ENCODE measurements at places on chromosomes 16 and 17.
A peak's percentile ranks its signal among the peaks of the same experiment; 100 is the strongest.

GRCh38 chr17:81834831-81835267 lies at the start of gene PPP1R27:
Gene PPP1R27, minus strand, starts transcription at chr17:81835050. Its CDS starts 97 bp downstream, at chr17:81834953.
- DNase-seq = no peak

- DNase-seq = peak; percentile 35
Measured at GRCh38 chr16:31409433-31409832, 16.3 kb downstream of the ITGAD start.

- no peak for DNase-seq
Measured at GRCh38 chr17:16929035-16929680, 42.8 kb downstream of the TNFRSF13B start.

DNA sequence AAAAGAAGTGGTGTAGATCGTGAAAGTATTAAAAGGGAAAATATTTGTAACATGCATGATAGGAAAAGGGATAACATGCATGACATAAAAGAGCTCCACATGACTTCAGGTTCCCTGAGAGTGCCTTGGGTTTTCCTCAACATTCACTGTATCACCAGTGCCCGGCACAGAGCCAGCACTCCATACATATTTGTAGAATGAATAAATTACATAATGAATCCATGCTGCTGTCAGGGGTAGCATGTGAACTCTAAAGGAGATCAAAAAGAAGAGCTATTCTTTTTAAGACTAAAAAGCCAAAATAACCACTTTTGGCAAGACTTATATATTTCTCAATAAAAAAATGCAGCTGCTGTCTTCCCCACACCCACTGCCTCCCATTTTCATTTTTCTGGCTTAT lies 2.7 kb upstream of the ZNF594 start:
- DNase-seq = peak; percentile 31

DNA sequence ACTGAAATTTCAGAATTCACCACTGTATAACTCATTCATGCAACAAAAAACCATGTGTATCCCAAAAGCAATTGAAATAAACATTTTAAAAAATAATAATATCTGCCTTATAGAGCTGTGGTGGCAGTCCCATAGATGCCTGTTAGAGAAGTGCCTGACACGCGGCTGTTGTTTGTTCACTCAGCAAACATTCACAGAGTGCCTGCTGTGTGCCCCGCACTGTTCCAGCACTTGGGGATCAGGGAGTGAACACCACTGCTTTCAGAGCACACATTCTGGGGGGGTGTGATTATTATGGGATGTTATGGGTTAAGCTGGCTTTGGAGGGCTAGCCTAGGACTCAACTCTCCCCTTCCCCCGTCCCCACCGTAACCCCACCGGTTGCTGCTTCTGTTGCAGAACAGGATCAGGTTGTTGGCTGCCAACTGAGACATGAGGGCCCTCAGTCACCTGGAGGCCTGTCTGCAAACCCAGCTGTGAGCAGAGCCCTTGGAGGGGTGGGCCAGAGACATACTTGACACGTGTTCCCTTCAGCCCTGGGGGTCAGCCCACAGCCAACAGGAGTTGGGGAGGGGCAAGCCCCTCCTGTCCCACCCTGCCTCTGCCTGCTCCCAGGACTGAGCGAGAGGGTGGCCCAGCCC lies 103.3 kb upstream of the CIBAR2 start:
- no peak for DNase-seq

GRCh38 chr17:67171560-67171959 lies 73.4 kb downstream of the HELZ start:
- no peak for DNase-seq

GRCh38 chr17:57514614-57515013 lies 230.5 kb downstream of the CCDC182 start:
- no peak for DNase-seq

GRCh38 chr17:50181591-50182560 lies 16.1 kb downstream of the SGCA start:
- DNase-seq = no peak

DNA sequence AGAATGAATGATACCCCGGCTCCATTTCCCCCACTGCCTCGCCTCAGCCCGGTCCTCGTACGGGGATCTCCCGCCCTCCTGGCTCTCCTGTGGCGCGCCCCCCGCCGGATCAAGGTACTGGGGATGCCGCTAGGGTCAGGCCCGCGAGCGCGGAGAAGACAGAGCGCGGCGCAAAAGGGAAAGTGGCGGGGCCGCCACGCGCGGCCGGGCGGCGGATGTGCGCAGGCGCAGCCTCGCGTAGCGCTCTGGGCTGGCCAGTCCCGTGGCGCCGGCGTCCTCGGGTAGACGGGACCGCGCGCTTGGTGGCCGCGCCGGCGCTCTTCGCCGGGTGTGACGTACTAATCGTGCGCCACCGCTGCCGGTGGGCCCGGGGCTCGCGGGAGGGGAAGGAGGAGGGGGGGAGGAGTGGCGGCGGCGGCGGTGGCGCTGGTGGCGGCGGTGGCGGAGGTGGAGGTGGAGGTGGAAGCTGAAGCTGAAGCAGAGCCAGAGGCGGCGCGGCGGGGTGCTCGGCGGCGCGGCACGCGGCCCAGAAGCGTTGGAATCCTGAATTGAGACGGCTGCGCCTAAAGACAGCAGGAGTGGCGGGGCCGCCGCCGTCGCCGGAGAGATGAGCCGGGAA lies at the start of gene SENP3:
SENP3 (plus strand) TSS at position 331 of the 619 bp plus-strand sequence. CDS start 1,158 bp downstream, outside the sequence.
- peak; percentile 87 for DNase-seq

DNA sequence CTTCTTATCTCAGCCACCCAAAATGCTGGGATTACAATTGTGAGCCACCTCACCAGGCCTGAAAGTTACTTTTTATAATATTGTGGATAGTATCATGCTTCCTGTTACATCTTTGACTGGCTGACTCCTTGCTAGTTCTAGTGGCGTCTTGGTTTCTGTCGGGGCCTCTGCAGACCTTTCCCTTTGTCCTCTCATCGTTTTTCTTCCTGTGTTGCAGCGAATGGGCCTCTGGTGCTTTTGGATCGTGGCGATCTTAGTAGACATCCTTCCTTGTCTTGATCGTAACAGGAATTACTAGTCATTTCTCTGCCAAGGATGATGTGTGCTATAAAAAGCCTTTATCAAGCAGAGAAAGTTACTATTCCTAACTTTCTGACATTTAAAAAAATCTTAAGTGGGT lies 20.8 kb downstream of the ASPSCR1 start:
- no peak for DNase-seq

DNA sequence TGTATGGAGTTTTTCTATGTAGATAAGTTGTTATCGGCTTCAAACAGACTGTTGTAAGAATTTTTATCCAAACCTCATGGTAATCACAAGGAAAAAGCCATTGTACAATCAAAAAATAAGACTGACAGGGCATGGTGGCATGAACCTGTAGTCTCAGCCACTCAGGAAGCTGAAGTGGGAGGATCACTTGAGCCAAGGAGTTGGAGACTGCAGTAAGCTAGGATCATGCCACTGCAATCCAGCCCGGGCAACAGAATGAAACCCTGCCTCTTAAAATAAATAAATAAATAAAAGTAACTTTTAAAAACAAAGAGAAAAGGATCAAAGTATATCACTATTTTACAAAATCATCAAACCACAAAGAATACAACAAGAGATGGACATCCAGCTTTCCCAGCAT lies 14.4 kb downstream of the OR1A1 start:
- DNase-seq = no peak

DNA sequence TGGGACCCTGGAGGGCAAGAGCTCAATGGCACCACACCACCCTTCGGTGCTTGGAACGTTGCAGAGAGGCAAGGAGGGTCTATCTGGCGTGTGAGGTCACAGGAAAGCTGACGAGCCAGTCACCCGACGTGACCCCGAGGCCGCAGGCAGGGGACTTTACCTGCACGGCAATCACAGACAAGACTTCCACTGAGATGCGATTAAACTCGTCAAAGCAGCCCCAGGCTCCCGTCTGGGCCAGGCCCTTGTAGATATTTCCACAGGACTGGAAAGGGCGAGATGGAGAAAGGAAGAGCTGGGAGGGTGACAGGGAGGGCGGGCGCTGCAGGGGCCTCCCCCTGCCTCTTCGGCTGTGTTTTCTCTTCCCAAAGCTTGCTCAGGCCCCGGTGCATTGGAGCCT lies 78.3 kb downstream of the DNAH17 start:
- DNase-seq = no peak

DNA sequence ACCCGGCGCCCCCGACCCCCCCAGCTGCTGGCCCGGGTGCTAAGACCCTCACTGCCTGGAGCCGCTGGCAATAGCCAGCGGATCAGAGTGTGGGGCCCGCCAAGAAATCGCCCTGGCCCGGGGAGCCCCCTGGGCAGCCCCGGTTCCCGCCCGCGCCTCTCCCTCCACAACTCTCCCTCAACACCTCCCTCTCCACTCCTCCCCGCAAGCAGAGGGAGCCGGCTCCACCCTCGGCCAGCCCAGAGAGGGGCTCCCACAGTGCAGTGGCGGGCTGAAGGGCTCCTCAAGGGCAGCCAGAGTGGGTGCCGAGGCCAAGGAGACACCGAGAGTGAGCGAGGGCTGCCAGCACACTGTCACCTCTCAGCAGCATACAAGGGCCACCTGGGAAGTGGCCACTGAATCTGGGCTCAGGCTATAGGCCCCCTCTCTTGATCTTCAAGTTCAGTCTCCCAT lies 385.5 kb downstream of the SEC14L1 start:
- DNase-seq = no peak

DNA sequence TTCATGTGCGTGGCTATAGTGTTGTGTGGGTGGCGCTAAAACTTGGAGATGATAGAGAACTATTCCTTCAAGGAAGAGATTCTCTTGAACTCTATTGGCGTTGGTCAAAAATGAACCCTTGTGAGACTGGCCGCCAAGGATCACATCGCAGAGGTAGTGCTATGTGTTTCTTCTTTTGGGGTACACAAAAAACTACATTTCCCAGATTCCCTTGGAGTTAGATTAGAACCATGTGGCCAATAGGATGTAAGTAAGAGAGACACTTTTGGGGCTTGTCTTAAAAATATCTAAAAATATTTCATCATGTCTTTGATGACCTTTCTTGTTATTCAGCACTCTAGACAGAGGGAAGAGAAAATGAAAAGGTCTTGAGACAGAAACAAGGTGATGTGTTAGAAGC lies 25.4 kb upstream of the DYNLRB2 start:
- no peak for DNase-seq

DNA sequence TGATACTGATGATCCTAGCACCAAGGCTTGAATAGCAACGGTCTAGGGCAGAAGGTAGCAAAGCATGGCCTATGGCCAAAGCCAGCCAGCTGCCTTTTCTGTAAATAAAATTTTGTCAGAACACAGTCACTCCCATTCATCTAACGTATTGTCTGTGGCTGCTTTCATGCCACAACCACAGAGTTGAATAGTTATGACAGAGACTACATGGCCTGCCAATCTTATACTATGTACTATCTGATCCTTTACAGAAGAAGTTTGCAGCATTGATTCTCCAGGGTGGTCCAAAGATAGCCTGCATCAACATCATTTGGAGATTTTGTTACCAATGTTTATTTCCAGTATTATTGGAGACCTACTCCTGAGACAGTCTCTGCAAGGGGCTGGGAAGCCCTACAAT lies 19.9 kb upstream of the MMD start:
- no peak for DNase-seq

DNA sequence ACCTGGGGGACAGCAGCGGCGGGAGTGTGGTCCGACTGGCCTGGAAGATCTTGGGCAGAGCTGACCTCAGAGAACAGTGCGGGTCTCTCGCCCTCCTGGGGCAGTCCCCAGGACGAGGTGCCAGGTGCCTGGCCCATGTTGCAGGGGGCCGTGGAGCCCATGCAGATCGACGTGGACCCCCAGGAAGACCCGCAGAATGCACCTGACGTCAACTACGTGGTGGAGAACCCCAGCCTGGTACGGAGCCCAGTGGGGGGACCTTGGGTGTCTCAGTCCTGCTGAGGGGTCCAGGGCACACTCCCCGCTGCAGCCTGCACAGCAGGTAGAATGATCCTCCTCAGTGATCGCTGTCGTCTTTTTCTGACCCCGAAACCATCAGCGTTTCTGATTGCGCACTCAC lies 1.4 kb downstream of the GPS1 start:
- DNase-seq = no peak

GRCh38 chr16:88019821-88020515 lies 68.7 kb downstream of the BANP start:
- DNase-seq = no peak

DNA sequence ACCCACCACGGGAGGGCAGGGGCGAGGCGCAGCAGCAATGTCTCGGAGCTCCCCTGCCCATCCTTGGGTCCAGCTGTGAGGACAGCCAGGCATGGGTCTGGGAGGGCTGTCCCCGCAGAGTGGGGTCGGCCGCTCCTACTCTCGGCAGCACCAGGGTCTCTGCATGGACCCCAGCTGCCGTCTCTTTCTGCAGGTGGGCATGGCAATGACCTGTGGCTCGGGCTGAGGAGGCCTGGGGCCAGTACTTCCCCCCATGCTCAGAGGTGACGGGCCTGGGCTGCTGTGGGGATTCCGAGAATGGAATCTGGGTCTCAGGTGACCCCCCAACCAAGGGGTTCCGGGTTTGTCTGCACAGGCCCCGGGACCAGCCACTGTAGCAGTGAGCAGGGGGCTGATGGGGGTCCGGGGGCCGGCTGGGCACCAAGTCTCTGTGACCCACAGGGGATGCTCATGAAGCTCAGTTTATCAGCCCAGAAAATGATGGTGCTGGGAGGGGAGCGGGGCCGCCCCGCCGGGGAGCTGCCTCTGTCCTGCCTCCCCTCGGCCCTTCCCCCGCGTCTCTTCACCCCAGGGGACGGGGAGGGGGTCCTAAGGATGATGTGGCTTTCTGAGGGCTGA lies 23.5 kb downstream of the CACNA1H start:
- DNase-seq = no peak

- no peak for DNase-seq
Measured at GRCh38 chr17:77613627-77614026, 344.9 kb upstream of the TNRC6C start.

DNA sequence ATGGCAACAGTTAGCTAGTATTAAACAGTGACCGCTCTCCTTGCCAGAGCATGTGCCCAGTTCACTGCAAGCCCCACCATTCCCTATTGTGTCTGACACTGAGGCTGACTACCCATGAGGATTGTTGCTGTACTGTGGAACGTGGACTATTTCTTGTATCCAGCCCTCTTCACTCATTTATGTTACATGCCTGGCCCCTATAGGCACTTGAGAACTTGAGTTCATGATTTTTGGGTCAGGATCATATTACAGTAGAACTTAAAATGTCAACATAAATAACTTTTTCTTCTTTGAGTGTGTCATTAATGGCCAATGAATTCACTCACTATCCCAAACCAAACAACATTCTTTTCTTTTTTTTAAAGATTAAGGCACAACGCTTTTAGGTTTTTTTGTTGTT lies 55.7 kb downstream of the LYRM1 start:
- no peak for DNase-seq

DNA sequence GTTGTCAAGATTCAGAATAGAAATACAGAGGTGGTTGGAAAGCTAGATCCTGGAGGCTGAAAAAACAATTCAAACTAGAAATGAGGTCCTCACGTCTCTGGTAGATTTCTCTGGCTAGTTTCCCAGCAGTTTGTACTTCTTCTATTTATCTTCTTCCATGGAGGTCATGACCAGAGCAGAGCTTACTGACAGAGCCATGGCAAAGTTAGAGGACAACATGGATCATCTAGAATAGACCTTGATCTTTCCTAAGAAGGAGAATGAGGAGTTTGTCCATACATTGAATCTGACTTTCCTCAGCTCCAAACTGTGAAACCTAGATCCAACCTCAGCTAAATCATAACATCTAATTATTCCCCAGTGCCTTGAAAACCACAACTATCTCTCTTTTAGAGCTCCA lies 900.8 kb upstream of the GOT2 start:
- DNase-seq = no peak

GRCh38 chr17:82664701-82665182 lies 16.5 kb upstream of the WDR45B start:
- no peak for DNase-seq

- DNase-seq = no peak
Measured at GRCh38 chr16:9578459-9578858, 487.0 kb downstream of the HAPSTR1 start.
